LNCaP clone FGC (cell line): ENCODE measurements at places on chromosomes 7 and 10.

DNA sequence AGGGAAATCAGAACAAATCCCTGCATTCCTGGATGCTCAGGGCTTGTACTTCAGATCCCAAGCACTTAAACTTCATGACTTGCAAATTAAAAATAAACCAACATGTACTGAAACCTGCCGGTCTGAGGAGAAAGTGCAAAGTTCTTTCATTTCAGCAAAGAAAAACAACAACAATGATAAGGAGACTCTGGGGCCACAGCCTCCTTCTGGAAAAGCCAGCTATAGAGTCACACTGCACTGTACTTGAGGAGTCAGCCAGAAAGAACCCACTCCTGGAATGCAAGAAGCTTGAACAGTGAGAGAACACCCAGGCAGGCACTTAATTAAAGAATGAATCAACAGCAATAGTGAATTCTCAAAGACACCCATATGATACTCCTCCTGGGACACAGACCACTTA lies 49.7 kb upstream of the TM9SF3 start:
- no peak for DNase-seq

DNA sequence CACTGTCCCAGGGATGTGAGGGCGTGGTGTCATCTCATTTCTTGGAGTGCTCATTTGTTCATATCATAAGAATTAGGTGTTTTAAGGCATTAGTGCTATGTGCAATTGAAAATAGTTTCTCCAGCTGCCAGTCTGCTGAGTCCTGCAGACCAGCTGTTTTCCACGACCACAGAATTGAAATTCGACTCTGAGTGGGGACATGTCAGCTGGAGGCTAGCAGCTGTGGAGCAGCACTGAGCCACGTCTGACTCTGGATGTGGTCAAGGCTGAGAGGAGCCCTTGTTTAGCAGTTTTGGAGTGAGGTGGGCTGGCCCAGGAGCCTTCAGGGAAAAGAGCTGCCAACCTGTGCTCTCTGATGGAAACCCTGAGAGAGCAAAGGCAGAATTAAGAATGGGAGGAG lies 156.3 kb upstream of the GRB10 start:
- DNase-seq: no peak

DNA sequence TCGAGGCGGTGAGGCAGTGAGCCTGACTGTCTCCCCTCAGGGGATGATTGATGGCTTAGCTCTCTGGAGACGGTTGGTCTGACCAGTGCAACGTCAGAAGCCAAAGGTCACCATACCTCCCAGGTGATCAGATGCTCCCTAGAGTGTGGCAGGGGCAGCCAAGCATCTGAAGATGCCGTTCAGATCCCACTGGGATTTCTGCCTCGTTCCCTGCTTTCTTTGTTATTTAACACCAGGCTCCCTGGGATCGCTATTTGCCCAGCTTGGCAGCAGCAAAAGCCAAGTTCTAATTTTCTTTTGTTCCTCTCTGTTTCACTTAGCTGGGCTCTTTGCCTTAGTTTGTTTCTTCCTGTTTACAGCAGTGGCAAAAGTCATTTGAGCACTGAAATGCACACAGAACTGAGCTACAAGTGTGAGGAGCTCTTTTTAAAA lies 53.5 kb upstream of the SVIL start:
- DNase-seq: no peak

- no peak for DNase-seq
Measured at GRCh38 chr7:116271963-116272886, 61.9 kb downstream of the TES start.

GRCh38 chr7:13875496-13876074 lies 113.9 kb downstream of the ETV1 start:
- no peak for DNase-seq

- no peak for DNase-seq
Measured at GRCh38 chr7:27709137-27710075, 30.6 kb upstream of the TAX1BP1 start.

- no peak for DNase-seq
Measured at GRCh38 chr10:34119456-34119855, 695.6 kb downstream of the PARD3 start.

DNA sequence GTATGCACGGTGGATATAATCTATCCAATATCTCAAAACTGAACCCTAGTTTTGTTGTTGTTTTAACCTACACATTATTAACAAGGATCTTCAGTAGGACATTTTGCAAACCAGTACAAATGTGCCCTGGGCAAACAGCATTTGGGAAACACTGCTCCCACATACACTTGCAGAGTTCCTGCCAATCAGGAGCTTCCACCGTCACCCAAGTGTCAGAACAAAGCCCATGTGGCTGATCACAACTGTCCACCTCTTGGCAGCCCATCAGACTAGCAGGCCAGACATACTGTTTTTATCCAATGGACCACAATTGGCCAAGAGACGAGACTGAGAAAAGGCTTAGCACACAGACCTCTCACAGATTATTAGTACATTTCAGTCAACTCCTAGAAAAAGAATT lies 200.4 kb downstream of the FAM107B start:
- no peak for DNase-seq

GRCh38 chr10:62381385-62382102 lies 7.4 kb downstream of the ZNF365 start:
- DNase-seq: no peak

GRCh38 chr7:138563808-138564207 lies 103.7 kb downstream of the TRIM24 start:
- no peak for DNase-seq

- no peak for DNase-seq
Measured at GRCh38 chr7:140304191-140304799, 94.0 kb downstream of the SLC37A3 start.

DNA sequence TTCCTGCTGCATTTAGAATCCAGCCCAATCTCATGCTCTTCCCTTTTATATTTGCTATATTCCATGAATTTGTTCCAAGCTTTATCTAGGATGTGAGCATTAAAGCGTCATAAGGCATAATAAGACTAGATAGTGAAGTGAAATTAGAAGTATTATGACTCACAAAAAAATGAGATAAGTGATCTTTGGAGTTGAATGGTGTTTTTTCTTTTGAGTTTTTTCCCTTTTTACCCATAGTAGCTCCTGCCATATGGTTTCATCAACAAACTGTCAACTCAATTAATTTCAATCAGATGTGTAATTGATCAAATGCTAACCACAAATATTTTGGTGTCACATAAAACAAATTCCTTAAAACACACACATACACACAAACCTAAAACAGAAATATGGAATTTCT lies 17.0 kb downstream of the KLHDC10 start:
- no peak for DNase-seq

- DNase-seq: peak; percentile 66
Measured at GRCh38 chr7:29480451-29480850, 83.2 kb upstream of the PRR15 start.
